ENCODE measurements at places on chromosomes 3 and 15.

- no peak for ATAC-seq
These were observed 16.6 kb upstream of the GCNT3 start for GRCh38 chr15:59594991-59595390.

GRCh38 chr15:51401872-51402517, 60.5 kb downstream of the GLDN start:
- ATAC-seq, result peak; percentile 39

DNA sequence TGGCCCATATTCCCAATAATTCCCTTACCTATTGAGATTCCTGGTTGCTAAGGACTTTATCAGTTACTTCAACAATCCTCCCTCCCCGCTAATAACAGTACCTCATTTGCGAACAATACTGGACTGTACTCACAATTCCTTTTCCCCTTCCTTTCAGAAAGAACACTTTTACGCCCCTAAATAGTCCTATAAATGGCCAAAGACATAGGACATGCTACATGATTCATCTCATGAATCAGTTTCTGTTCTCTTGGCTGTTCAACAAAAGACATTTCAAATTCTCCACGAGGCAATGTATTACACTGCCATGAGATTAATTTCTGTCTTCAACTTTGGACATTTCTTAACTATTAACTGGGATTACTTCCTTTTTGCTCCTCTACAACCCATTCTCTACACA, 264.4 kb downstream of the TIGIT start:
- peak; percentile 71 for ATAC-seq

DNA sequence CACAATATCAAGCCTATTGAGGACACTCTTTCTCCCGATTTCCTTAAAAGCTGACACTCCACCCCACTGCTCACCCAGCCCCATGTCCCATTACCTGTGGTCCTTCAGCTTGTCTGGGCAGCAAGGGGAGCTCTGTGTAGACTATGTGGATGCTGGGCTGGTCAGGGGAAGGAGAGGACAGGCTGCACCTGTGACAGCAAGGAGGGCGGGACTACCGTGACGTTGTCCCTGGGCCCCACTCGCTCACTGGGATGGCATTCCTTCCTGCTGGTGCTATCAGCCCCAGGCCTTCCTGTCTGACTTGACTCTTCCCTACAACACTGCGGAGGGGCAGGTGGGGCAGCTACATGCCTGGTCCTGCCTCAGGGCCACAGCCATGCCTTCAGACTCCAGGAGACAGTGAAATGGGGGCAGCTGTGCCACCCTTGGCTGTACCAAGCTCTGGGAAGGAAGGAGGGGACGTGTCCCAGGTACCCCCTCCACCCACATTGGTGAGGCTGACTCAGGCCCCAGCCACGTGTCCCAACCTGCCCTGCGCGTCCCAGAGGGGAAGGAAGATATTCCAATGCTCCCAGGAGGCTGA, at the start of gene TMEM40:
Gene TMEM40, minus strand, starts transcription at position 163 of the 583 bp plus-strand sequence. CDS start 9,427 bp downstream, outside the sequence.
- peak; percentile 87 for ATAC-seq

- peak; percentile 79 for ATAC-seq
These were observed 21.7 kb upstream of the FMN1 start for GRCh38 chr15:33215941-33216872.

DNA sequence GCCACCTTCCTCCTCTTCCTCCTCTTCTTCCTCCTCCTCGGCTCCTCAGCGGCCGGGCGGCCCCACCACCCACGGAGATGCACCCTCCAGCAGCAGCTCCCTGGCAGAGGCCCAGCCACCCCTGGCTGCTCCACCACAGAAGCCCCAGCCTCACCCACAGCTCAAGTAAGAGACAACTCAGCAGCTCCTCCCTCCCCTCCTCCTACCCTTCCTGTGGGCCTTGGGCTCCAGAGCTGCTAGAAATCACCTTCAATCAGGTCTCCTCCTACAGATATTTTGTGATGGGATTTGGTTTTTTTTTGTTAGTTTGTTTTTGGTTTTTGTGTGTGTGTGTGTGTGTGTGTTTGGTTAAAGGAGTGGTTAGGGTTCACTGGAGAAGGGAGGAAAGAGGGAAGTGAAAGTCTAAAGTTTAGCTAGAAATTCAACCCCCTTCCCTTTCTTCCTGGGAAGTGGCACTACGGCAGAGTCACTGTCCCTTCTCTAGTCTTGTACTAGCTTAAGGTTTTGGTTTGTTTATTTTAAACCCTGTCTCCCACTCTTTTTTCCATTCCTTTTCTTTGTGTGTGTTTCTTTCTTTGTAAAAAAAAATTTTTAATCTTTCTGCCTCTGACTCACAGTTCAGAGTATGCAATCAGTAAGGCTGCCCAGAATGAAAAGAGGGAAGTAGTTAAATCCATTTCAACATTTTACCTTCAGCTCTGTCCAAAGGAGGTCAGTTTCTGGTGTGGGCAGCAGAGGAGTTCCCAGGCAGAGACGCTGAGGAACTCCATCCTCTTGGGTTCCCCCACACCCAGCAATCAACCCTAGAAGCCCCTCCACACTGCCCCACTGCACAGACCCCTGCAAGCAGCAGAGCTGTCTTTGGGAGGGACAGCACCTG, 29.0 kb upstream of the TIMP4 start:
- peak; percentile 33 for ATAC-seq

DNA sequence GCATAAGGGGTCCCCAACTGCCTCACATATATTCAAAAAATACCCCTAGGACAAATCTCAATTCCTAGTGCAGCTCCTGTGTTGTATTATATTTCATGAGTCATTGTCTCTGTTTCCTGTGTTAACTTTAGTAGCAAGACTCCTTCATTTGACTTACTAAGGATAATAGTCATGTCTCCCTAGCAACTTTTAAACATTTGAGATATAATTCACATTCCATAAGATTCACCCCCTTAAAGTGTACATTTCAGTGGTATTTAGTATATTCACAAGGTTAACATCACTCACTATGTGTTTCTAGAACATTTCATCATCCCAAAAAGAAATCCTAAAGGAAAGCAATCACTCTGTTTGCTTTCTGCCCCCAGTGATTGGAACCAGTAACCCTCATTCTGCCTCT, 121.3 kb upstream of the WNT7A start:
- ATAC-seq, result no peak

- no peak for ATAC-seq
These were observed 166.8 kb upstream of the COL8A1 start for GRCh38 chr3:99471353-99472323.

DNA sequence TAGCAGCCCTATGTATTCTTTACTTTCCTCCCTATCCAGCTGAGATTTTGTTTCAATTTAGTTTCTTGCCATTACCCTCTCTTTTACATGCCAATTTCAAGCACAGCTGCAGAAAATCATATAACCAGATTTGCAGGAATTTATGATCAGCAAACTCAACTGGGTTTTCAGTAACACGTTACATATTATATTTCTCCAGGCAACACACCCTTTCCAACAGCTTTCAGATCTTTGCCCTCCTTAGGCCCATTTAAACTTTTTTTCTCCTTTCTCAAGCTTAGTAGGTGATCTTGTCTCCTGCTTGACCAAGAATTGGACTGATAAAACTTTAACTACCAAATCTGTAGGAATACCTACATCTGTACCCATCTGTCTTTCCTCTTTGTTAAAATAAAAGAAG, 23.6 kb downstream of the GOLM2 start:
- no peak for ATAC-seq

GRCh38 chr3:46954178-46954577, 22.4 kb downstream of the CCDC12 start:
- ATAC-seq, result no peak

GRCh38 chr3:13707456-13707855, 158.5 kb downstream of the FBLN2 start:
- ATAC-seq, result no peak

DNA sequence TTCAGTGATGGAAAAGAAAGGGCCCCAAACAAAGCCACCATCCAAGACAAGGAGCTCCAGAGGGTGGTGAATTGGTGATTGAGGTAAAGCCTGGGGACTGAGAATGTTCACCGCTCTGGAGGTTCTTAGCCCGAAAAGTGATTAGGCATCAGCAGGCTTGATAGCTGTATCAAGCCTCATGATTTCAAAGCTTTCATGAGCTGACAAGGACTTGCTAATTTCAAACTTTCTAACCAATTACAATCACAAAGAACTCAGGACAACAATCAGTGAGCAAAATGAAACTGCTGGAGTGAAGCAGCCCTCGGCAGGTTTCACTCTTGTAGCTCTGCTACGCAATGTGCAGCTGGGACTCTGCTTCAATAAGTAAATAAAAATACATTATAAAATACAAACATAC, 391.3 kb downstream of the TIGIT start:
- no peak for ATAC-seq

DNA sequence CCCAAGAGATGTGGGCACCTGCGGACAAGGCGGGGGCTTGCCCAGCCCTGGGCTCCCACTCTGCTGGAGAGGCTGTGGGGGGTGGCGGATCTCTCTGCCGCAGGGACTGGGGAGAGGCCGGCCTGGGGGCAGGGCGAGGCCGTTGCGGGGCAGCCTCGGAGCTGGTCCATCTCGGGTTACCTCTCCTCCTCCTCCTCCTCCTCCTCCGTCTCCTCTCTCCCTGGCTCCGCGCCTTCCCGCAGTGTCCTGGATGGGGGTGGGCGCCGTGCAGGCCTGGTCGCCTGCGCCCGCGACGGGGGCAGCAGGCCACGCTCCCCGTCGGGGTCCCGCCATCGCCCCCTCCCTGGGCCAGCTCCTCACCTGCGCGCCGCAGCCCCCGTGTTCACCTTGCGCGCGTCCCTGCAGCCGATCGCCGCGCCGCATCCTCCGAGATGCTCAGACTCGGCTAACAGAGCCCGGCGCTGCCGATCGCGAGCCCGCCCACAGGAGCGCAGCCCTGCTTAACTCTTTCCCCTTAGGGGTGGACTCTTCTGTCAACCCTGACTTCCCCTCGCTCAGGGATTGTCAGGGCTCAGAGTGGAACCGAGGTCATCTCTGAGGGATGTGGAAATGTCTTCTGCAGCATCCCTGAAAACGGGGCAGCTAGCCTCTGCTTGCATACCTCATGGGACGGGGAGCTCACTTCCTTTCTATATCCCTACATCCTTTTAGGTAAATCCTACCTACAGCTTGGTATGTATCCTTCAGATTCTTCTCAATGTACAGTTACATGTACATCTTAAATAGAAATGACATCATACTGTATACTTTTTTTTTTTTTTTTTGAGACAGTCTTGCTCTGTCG, at the start of gene PRRT3:
Gene PRRT3, minus strand, starts transcription at position 447 of the 844 bp plus-strand sequence. CDS start 2,293 bp downstream, outside the sequence.
- ATAC-seq, result peak; percentile 25

DNA sequence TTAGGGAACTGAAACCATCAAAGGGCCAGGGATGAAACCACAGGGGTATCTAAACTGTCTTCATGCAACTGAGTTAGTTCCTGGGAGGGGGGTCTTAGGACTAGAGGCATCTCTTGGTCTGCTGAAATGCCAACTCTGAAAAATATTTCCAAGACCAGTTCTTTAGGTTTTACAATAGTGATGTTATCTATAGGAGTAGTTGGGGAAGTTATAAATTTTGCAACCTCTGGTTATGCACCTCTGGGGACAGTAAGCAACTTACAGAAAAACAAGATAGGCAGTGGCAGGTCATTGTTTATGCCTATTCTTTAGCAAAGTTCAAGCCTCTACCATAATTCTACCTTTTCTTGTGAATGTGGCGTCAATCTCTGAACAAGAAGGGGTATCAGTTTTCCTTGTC, 60.5 kb upstream of the MINAR1 start:
- ATAC-seq, result no peak

- peak; percentile 32 for ATAC-seq
These were observed 8.4 kb downstream of the TMOD3 start for GRCh38 chr15:51837792-51838251.

DNA sequence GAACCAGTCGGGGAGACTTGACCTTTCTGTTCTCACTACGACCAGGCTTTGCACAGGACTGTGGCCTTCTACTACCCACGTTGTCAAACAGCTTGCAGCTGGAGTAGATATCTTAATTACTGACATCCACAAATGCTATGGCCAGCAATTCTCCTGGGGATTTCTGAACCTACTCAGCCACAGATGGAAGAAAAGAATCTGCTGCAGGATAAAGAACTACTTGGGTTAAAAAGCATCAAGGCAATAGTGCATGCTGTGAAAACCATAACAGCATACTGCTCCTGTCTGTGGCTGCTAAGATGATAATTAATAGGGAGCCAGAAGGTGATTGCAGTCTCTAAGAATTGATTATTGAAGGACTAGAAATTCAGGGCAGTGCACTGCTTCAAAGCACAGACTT, 859.2 kb upstream of the SEMA6D start:
- ATAC-seq, result no peak

DNA sequence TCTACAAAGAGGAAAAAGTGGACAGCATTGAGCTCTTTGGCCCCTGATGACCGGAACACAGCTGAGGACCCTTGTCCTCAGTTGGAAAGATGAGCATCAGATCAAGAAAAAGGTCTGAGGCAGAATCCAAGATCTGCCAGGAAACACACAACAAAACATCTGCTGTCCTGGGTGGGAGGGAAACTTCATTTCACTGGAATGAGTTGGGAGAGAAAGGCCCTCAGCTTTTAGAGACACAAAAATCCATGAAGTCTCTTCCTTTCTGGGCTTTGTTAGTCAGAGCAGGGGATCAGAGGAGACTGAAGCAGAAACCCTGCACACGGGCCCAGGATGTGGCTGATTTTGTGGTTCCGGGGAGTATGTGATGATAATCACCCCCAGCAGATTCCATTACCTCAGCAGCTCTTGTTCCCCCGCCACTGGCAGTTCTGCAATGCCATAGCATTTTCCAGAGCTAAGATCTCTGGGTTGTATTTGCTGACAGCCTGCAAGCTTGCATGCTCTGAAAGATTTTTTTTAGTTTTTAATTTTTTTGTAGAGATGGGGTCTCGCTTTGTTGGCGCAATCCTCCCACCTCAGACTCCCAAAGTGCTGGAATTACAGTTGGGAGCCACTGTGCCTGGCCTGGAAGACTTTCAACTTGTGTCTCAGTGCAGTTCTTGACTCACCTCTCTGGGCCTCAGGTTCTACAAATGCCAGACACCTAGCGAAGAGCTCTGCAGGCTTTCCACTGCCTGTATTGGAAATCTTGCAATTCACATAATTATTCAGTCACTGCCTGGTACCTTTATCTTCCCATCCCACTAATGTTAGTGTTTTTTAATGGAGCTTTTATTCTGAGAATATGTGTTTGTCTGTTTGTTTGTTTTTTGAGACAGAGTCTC, 5.8 kb upstream of the TATDN2 start:
- ATAC-seq, result peak; percentile 43

DNA sequence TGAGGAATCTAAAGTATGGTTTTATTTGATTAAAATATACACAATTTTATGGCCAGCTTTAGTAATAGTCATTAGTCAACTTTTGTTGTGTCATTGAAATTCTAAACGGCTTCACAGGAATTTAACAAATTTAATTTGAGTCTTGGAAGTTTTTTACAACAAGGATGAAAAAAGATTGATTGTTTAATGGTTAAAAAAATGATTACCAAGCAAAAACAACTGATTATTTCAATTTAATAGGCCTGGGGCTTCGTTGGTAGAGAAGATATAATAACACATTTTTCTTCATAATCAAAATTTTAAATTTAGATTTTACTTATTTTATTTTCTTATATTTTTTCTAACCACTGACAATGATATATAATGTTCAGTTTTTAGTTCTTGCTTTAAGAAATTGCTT, 4.4 kb downstream of the MME start:
- no peak for ATAC-seq

GRCh38 chr15:71072423-71072822, 42.8 kb upstream of the THSD4 start:
- no peak for ATAC-seq

- ATAC-seq, result no peak
These were observed 486 bp downstream of the SAMMSON start for GRCh38 chr3:70000028-70000410.
